SW 1271 (cell line): ENCODE measurements at places on chromosomes 7 and 10.

GRCh38 chr10:80599424-80599847 is 61.7 kb downstream of the SH2D4B start:
- DNase-seq: peak; percentile 19

DNA sequence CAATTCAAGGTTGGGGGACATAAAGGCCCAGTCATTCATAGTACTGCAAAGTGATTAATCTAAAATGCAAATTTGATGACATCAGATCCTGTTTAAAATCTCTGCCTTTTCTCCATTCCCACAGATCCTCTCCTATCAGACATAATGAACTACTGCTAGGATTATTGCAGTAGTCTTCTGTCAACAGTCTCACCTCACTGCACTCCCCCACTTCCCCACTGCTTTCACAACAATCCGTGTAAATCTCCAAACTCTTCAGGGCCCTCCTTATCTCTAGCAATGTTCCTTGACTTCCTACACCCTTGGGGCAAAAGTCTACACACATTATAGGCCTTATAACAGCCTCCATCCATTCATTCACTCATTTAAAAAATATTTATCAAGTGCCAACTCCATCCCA is 112.4 kb downstream of the KBTBD2 start:
- no peak for DNase-seq

DNA sequence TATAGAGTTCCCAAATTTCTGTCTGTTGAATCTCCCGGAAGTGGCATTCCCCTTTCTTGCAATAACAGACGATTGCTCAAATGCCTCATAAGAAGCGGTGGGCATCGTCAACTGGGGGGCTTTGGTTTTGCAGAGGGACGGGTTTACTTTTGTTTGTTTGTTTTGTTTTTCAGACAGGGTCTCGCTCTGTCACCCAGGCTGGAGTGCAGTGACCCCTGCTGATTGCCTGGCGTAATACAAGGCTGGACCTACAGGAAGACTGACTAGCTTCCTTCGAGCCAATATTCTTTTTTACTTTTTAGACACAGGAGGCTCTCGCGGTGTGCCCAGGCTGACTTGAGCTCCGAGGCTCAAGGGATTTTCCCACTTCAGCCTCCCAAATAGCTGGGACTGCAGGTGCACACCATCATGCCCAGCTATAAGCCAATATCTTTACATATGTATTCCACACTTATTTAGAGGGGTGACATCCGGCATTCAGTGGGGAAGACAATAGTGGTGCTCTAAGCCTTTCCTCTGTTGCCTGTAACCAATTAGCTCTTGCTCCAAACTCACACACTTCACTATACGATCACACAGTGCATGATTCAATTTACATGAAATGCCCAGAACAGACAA is 58.1 kb downstream of the FHIP2A start:
- no peak for DNase-seq

GRCh38 chr7:2163600-2164555 is 68.9 kb downstream of the MAD1L1 start:
- DNase-seq: no peak

GRCh38 chr10:119536508-119537025 is 6.0 kb downstream of the RGS10 start:
- DNase-seq: no peak

DNA sequence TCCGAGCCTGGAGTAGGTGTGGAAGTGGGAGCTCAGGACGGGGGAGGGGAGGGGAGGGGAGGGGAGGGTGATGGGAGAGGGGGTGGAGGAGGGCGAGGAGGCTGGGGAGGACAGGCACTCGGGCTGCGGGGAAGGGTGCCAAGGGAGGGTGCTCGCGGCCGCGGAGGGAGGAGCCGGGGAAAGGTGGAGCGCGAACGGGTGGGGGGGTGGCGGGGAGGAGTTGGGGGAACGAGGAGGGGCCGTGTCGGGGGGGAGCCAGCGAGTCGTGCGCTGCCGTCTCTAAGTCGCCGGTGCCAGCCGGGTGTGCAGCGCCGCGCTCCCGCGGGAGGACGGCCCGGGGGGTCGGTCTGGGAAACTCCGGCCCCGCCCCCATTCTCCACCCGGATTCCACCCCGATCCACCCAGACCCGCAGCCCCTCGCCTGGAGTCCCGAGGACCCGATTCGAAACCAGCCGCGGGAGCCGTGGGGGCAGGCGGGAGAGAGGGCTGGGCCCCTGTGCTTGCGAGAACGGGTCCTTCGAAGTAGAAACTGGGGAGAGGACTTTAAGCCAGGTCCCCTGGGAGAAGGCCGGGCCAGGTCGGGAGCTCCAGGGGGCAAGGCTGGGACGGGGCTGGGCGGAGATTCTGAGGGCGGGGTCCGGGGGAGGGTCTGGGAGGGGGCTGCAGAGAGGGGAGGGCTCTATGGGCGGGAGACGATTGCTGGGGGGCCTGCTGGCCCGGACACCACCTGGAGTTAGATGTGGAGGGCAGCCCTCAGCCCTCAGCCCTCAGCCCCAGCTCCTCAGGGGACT is at the start of gene ZNF467:
Gene ZNF467 (minus strand): TSS at position 143 of the 791 bp plus-strand sequence. CDS start 2,556 bp downstream, outside the sequence.
- DNase-seq: no peak

DNA sequence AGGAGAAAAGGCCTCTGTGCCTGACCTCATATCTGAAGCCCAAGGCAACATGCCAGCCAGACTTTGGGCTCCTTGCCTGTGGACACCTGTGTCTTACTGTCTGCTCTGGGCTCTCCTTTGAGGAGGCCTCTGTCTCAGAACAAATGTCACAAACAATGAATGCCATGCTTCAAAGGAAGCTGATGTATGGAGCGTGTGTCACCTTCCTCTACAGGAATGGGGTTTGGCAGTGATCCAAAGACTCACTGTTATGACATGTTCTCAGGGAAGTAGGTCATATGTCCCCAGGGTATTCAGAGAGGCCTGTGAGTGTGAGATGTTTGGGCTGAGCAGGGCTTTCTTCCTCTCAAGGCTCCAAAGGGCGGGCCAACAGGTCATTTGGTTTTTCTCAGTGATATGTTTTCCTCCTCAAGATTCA is 38.4 kb downstream of the PTPRE start:
- peak; percentile 41 for DNase-seq

- DNase-seq: no peak
These were observed 20.6 kb downstream of the DNAJB6 start for GRCh38 chr7:157357129-157358040.
